Neural progenitor cell (in vitro differentiated cells): ENCODE measurements at places on chromosomes 12 and 14. TPM values are rescaled to one million over a fixed set of nuclear protein-coding genes. Genes with fewer than 3 reads are reported as not detected.

SLC35F4 gene
- not detected in 2 replicates for total RNA-seq

STXBP6 gene
- 5.9 and 11.0 TPM in 2 replicates for total RNA-seq

SETD3 gene
- total RNA-seq: 54.7 and 68.0 TPM in 2 replicates

CLEC14A gene
- not detected in 2 replicates for total RNA-seq
